ENCODE measurements at places on chromosomes 7 and 10.

- ATAC-seq: peak; percentile 50
Observed at GRCh38 chr7:23712368-23713284, 2.6 kb downstream of the STK31 start.

DNA sequence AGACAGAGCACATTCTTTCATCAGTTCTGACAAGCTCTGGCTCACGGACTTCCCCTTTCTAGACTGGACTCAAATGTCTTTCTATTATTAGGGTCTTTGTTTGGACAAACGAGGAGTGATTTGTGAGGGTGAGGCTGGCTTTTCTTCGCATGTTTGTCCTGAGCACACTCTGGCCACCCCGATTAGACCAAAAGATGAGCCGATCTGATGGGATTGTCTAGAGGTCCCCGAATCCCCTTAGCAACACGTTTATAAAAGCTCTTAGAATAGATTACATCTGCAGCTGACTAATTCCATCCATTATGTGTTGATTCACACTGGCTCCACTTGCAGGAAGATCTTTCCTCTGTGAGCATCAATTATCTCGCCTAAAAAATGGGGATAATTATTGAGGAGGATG, 675.4 kb upstream of the AUTS2 start:
- ATAC-seq: no peak

GRCh38 chr10:86291616-86292340, 74.8 kb downstream of the GRID1 start:
- no peak for ATAC-seq

- ATAC-seq: no peak
Observed at GRCh38 chr7:2610466-2610865, 21.3 kb upstream of the TTYH3 start.
